ENCODE measurements at places on chromosomes 13 and 19.
A peak's percentile ranks its signal among the peaks of the same experiment; 100 is the strongest.

DNA sequence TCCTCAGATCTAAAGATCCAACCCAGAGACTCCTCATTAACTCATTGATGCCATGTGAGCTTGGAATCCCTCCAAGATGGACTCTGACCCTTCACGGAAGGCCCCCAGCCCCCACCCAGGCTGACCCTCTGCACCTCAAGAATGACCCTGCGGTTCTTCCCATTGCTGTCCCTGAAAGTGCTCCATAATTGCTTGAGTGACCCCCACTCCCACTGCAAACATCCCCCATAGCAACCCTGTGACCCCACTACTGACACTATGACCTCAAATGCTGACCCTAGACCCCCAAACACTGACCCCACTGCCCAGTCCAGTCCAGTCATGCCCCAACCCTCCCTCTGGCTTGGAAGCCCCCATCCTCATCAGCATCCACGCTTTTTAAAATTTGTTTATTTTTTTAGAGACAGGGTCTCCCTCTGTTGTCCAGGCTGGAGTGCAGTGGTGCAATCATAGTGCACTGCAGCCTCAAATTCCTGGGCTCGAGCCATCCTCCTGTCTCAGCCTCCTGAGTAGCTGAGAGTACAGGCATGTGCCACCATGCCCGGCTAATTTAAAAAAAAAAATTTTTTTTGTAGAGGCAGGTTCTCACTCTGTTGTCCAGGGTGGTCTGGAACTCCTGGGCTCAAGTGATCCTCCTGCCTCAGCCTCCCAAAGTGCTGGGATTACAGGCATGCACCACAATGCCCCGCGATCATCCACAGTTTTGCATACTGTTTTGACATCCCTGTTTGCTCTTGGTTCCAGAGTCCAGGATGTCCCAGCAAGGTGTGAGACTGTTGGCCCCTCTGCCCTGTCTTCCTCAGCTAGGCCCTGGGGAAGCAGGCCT lies 855 bp downstream of the LYL1 start:
- DNase-seq: no peak

GRCh38 chr13:98272549-98272948 lies 95.5 kb upstream of the RNF113B start:
- no peak for DNase-seq

- peak; percentile 71 for DNase-seq
Measured at GRCh38 chr19:49502866-49503581, 6.8 kb downstream of the RPS11 start.

- DNase-seq: no peak
Measured at GRCh38 chr13:31435536-31435935, 235.8 kb downstream of the B3GLCT start.

DNA sequence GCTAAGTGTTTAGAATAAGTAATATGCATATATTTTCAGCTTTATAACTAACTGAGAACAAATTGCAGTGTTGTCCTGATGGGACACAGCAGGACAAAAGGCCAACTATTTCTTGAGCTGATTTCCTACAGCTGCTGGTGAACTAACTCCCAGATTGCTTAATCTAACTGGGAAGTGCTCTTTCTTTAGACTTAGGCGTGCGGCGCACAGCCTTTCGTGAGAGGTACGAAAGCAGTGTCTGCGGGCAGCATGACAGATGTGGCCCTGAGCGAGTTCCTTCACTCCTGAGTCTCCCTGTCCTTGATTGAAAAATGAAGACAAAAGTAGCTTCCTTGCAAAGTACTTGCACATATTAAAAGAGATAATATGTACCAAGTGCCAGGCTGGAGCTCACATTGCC lies 47.3 kb upstream of the NPAS1 start:
- no peak for DNase-seq

DNA sequence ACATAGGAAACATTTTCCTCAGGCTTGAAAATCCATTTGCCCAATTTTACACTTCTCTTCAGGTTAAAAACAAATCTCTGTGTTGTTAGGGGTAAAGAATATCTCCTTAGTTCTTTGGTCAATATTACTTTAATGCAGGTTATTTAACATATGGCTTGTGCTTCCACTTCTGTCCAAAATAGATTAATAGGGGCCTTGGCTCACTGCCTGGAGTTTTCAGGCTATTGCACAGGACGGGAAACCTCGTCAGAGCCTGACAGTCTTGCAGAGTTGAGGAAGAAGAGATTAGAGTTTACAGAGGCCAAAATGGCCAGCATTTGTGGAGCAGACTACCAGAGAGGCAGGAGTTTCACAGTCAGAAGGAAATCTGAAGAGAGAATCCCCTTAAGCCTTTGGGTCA lies 863.9 kb upstream of the GPC6 start:
- DNase-seq: no peak

GRCh38 chr19:2081873-2082810 lies 14.0 kb downstream of the MOB3A start:
- DNase-seq: no peak

DNA sequence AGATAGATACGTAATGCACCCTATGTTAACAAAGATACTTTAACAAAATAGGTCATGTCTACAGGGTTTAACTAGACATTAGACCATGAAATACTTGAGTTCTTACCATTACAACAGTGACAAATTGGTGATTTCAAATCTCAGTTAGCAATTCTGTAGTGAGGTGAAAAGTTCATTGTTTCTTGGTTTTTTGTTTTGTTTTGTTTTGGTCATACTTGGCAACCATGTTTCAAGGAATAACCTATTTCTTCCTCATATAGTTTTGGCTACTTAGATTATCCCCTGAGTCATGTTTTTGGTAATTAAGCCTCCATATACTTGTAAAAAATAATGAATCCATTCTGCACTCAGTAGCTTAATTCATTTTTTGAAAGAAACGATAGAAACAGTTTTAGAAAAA lies 1200.4 kb downstream of the DIAPH3 start:
- DNase-seq: no peak

GRCh38 chr13:56670563-56670962 lies 470.2 kb upstream of the PRR20A start:
- no peak for DNase-seq

GRCh38 chr19:51565583-51565982 lies 5.5 kb upstream of the ZNF175 start:
- DNase-seq: no peak

GRCh38 chr13:30915691-30916541 lies 9.8 kb downstream of the MEDAG start:
- DNase-seq: no peak

- no peak for DNase-seq
Measured at GRCh38 chr13:95338905-95339304, 37.7 kb upstream of the ABCC4 start.

GRCh38 chr19:3606690-3607289 lies at the start of gene TBXA2R:
Gene TBXA2R, minus strand, starts transcription at chr19:3606875. Its CDS starts 6,241 bp downstream, at chr19:3600634.
- peak; percentile 69 for DNase-seq

GRCh38 chr13:82713687-82714405 lies 1168.4 kb downstream of the SLITRK1 start:
- DNase-seq: no peak

- DNase-seq: peak; percentile 72
Measured at GRCh38 chr19:3821857-3822364, 35.7 kb upstream of the MATK start.

GRCh38 chr13:112934078-112934477 lies 34.9 kb upstream of the MCF2L start:
- DNase-seq: peak; percentile 39

DNA sequence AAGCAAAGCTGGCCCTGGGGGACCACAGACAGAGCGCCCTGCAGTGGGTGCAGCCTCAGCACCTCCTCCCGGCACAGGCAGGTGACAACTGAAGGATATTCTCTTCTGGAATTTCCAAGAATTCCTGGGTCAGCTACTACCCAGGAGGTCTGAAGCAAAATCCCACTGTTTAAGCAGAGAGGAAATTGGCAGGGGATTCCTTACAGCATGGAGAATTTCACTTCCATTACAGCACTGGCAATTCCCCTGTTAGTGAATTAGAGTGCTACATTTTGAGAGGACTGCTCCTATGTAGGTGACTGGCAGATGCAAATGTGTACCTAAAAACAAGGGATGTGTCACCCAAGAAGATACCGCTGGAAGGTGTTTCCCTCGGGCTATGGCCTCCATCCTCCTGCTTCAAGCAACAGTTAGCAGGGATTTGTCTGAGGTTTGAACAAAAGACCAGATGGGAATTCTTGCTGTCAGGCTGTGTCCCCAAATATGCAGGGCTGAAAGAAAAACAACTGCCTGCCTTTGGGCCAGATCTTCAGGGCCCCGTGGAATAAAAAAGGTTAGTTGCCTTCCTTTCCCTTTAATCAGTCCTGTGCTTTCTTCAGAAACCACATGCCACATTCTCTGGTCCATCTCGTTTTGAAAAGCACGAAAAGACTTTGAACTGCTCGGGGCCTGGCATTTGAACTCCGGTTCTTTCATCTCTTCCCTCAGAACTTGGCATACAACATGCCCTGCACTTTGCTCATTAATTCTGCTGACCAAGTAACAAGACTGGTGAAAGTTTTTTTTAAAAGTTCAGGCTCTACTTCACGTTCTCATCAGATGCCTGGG lies 296.4 kb downstream of the DNAJC15 start:
- DNase-seq: no peak

DNA sequence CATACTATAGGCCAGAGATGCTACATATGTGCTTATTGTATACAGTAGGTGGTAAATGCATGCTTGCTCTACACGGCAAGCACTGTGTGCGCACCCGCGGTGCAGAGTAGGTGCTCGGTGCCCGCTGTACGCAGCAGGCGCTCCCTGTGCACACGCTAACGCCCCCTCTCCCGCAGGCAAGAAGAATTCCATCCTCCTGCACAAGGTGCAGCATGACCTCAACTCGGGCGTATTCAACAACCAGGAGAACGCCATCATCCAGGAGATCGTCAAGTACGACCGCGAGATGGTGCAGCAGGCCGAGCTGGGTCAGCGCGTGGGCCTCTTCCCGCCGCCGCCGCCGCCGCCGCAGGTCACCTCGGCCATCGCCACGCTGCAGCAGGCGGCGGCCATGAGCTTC lies 17.7 kb downstream of the POLRMT start:
- no peak for DNase-seq

- no peak for DNase-seq
Measured at GRCh38 chr19:8174706-8175105, 25.3 kb upstream of the FBN3 start.

DNA sequence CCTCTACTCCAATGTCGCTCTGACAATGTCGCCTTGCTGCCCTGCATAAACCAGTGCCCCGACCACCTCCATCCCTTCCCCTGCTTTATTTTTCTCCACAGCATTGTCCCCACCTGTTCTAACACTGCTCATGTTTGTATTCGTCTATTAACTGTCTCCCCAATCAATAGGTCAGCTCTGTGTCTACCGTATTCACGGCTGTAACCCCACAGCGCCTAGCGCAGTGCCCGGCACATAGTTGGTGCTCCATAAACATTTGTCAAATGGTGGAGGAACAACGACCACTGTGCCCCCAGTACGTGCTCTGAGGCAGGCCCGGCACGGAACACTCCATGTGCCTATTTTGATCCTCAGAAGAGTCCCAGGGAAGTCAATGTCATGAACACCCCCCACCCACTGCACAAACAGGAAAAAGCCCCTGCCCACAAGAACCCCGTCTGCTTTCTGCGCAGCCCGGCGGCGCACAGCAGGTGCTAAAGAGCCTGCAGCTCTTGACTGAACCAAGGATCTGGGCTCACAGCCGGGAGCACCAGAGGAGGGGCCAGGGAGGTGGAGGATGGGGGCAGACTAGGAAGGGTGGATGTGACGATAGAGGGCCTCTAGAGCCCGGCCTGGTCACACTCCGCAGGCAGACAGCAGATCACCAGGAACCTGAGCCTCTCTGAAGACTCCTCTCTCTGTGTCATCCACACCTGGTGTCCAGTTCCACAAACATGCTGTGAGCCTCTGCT lies 1.8 kb upstream of the CEACAM16 start:
- no peak for DNase-seq

GRCh38 chr13:46062185-46062584 lies 9.6 kb upstream of the ZC3H13 start:
- no peak for DNase-seq

- no peak for DNase-seq
Measured at GRCh38 chr13:85408415-85408814, 390.8 kb downstream of the SLITRK6 start.

DNA sequence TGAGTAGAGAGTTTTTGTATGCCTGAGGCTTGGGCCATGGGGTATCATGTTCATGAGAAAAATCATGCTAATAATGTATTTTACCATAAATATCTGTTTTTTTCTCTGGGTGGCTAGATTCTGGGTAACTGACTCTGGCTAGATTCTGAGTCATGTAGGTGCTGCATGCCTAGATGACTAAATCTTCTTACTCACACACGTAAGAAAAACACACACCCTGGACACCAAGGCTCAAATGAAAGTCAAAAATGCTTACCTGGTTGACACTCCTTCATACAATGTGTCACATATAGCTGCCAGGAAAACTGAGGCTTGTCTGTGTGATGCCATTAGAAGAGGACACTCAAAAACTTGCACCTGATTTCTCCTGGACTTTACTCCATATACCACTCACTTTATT lies 597.4 kb upstream of the SLITRK1 start:
- no peak for DNase-seq

- no peak for DNase-seq
Measured at GRCh38 chr13:47875201-47875600, 125.9 kb downstream of the SUCLA2 start.

DNA sequence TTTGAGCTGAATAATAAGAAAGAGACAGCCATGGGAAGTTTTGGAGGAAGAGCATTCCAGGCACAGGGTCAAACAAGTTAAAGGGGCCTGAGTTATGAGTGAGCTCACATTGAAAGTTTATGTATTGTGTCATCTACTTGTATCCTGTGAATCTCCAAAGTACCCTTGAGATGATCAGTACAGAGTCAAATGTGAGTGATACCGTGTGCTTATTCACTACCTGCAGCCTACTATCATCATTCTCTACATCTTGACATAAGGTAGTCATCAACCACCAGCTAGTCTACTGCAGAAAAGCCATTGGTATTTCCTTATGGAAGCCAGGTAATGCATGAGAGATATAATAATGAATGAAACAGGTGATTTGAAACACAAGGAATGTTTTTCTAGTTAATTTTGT lies 3.0 kb upstream of the KCTD12 start:
- no peak for DNase-seq

- no peak for DNase-seq
Measured at GRCh38 chr19:35120898-35121297, 5.3 kb downstream of the FXYD3 start.
